ENCODE measurements at places on chromosomes 3 and 15.

- DNase-seq = no peak
Observed at GRCh38 chr15:93124126-93124525, 35.1 kb upstream of the RGMA start.

DNA sequence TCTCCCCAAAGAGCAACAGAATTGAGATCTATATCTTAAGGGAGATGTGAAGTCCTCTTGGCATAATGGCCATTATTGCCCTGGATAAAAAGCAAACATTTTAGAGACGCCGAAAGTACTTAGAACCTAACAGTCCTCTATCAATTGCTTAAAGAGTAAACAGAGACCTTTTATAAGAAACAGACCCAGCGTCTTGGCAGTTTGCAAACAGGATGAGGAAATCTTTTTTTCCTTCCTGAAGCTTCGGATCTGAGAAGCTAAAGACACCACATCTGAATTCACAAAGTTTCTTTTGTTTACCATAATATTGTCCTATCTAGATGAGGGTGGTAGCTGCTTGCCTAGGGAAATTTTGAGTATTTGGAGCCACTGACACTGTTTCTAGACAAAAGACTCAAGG is 59.9 kb upstream of the LIMD1 start:
- DNase-seq = no peak

- DNase-seq = no peak
Observed at GRCh38 chr3:80643421-80643820, 875.6 kb upstream of the ROBO1 start.

DNA sequence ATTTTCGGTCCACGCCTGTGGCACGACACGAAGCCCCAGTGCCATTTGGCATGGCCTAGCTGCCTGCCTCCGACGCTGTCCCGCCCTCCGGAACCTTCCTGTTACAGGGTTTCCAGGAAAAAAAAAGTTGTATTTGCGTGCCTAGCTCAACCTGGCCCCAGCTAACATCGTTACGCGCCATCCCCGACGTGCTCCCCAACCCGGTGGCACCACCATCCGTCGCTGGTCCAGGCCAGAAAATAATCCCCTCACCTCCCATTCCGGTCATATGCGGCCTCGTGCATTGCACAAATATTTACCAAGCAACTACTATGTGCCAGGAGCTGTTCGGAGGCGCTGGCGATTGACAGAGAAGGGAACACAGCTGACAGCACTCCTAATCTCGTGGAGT is 1.4 kb upstream of the CYP1A1 start:
- DNase-seq = no peak

- DNase-seq = no peak
Observed at GRCh38 chr3:188126934-188127333, 27.0 kb upstream of the LPP start.

- DNase-seq = no peak
Observed at GRCh38 chr3:42163622-42164244, 72.6 kb downstream of the TRAK1 start.

- no peak for DNase-seq
Observed at GRCh38 chr3:69095636-69096035, 10.9 kb downstream of the ARL6IP5 start.

DNA sequence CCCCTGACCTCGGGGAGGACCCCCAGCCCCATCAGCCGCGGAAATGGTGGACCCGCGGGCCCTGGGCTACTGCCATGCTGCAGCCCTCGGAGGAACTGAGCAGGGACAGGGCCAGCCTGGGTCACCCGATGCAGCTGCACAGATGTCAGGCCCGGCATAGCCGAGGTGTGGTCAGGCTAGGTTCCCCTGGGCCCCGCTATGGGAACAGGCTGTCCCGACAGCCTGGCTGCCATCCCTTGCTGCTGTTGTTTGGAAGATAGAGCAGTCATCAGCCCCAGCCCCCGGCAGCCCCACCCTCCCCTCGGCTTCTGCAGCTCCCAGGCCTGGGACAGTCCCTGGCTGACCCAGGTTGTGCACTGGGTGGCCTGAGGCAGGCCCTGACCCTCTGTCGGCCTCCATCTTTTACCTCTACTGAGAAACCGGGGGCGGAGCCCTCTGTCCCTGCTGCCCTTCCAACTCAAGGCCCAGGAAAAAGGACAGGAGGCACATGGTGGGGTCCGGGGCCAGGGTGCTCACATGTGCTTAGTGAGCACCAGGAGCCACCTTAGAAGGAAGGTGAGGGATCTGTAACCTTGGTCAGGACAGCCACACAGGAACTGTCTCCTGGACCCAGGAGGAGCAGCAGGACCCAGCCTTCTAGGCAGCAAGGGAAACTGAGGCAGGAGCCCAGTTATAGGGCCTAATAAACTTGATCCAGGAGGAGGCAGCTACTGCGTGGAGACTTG is 31.5 kb upstream of the FBLN2 start:
- no peak for DNase-seq

DNA sequence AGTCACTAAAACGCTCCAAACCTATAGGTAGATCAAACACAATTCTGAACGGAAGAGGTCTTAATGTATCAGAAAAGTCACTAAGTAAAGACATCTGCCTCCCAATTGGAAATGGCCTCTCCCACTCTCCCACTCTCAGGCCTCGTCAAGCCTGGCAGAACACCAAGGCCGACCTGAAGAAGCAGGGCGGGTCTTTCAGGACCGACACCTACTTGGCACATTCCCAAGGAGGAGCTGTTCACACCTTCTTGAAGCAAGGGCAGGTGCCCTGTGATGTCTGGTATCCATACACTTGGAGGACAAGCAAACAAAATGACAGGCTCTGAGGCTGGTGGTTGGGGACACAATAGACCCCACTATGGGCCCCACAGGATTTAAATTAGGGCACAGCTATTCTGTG is 30.0 kb downstream of the XXYLT1 start:
- peak; percentile 23 for DNase-seq

DNA sequence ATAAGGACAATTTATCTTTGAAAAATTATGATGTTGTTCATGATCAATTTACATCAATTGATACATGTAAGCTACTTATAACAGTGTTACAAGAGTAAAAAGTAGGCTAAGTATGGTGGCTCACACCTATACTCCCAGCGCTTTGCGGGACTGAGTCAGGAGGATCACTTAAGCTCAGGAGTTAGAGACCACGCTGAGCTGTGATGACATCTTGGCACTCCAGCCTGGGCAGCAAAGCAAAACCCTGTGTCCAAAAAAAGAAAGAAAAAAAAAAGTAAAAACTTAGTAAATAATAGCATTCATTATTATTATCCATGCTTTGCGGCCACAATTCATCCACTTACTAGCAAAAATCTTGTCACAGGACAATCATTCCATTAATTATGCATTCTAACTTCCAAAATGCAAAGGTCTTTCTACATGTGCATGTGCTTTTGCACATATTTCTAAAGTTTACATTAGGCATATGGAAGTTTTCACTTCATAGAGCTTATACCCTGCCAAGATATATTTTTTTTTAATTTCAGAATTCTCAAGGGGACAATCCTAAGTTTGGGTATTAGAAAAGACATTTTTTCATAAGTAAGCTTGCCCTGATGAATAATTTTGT is 243.3 kb upstream of the RARB start:
- no peak for DNase-seq

DNA sequence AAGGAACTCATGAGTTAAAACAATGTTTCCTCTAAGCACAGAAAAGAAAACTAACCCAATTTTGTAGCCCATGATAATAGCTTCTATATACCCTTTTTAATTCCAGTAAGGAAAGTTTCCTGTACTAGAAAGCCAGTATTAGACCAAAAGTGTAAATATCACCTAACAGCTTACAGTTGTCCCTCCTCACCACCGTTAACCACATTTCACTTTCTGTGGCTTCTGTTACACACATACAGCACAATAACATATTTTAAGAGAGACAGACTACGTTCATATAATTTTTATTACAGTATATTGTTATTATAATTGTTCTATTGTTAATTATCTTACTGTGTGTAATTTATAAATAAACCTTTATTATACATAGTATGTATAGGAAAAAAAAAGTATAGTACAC is 74.1 kb downstream of the ZNF280D start:
- DNase-seq = no peak

GRCh38 chr3:105845488-105845887 is 23.3 kb downstream of the CBLB start:
- no peak for DNase-seq

GRCh38 chr3:58013099-58013498 is 4.9 kb downstream of the FLNB start:
- no peak for DNase-seq

- no peak for DNase-seq
Observed at GRCh38 chr3:12265508-12265907, 23.4 kb upstream of the PPARG start.

- no peak for DNase-seq
Observed at GRCh38 chr3:8325306-8325705, 176.3 kb upstream of the LMCD1 start.

- no peak for DNase-seq
Observed at GRCh38 chr15:58546635-58547627, 115.1 kb downstream of the LIPC start.

- DNase-seq = peak; percentile 73
Observed at GRCh38 chr3:13012221-13012691, 61.0 kb downstream of the IQSEC1 start.

DNA sequence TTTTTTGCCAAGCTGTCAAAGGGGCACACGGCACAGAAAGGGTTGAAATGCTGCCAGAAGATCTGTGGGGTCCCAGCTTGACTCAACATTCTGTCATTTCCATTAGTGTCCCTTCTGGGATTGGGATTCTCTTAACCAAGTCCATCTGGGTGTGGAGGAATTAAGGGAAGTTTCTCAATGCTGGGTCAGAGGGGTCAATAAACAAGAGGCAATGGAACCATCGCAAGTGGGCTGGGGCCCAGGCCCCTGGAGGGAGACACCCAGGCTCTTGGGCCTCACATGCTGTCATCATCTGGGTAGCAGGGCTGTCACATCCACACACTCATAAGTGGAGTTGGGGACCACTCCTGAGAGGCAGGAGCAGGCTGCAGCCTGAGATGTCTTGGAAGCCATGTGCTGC is 8.1 kb upstream of the APOD start:
- DNase-seq = no peak

- no peak for DNase-seq
Observed at GRCh38 chr3:194840661-194841514, 155.2 kb downstream of the FAM43A start.

GRCh38 chr3:51102396-51102795 is 282.7 kb upstream of the MANF start:
- DNase-seq = no peak

DNA sequence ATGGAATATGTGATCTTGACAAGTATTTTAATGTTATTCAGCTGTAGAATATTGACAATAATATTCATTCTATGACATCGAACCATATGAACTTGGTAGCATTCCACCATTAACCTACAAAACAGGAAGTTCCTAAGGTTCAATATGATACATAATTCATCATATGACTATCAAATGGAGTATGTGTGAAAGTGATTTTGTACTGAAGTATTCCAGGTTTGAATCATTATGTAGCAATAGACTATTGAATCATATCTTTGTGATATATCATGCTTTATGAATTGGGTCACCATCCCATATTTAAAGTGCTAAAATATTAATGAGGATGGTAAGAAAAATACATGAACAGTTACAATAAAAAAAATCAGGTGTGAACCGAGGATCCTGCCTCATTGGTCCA is 95.1 kb downstream of the TP63 start:
- no peak for DNase-seq

GRCh38 chr15:76916369-76916768 is 11.2 kb upstream of the SCAPER start:
- DNase-seq = no peak

GRCh38 chr3:24494618-24495325 is at the start of gene THRB:
THRB (minus strand) TSS chr3:24494850.
- peak; percentile 78 for DNase-seq

- no peak for DNase-seq
Observed at GRCh38 chr15:67564021-67564967, 21.8 kb downstream of the MAP2K5 start.

DNA sequence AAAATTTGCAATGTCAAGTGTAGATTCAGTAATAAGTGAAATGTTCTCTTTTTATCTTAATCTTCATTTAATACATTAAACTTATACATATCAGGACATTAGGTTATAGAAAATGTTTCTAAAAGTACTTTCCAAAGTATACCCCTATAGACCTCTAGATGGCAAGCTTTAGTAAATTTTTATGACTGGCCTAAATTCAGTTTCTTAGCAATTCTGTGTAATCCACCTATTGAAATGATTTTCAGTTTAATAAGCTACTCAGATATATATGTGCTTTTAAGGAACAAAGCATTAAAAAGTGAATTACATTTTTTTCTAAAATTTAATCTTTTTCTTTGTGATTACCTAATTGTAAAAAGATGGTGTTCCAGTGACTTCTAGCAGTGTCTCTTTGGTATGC is 342.2 kb downstream of the GBE1 start:
- DNase-seq = no peak

DNA sequence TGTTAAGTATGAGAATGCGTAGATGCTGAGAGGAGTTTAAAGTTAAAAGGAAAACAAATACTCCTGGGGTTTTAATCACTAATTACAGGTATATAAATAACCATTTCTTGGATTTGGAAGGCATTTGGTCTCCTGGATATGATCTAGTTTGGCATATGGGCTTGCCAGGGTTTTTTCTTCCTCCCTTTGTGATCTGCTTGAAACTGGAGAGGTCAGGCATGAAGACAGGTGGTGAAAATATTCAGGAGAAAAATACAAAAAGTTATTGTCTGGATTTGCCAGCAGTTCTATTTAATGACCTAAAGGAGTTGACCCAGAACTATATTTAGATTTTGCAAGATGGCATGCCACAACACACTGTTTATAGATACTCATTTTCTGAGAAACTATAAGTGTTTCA is 136.3 kb downstream of the DIPK2A start:
- DNase-seq = no peak

DNA sequence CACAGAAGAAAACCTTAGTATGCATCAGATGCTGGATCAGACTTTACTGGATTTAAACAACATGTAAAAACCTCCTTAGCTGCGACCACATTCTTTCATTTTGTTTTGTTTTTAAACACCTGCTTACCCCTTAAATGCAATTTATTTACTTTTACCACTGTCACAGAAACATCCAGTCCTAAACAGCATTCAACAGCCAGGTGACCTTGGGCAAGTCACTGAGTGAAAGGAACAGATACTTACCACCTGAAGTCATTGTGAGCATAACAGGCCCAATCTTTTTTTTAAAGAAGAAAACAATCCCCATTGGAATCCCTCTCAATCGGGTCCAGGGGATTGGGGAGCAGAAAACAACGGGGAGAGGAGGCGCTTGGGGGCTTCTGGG is 390 bp downstream of the STARD5 start:
- DNase-seq = no peak

DNA sequence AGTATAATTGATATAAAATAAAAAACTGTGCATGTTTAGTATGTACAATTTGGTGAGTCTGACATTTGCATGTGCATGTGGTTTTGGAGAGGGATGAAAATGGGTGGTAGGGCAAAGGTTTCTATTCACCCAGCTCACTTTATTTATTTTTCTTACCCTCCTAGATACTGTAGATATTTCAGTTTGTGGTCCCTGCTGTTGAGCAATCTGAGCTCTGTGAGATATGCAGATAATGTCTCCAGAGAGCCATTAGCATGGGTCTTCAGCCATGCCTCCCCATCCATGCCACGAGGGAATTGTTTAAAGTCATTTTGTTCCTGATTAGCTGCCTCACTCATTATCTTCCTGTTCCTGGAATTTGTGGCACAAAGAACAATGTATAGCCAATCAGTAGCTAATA is 44.4 kb upstream of the B3GALNT1 start:
- DNase-seq = no peak

GRCh38 chr15:74185710-74186348 is 12.3 kb downstream of the ISLR start:
- DNase-seq = no peak

All from left colon (tissue), 2 donors.